ENCODE measurements at places on chromosomes 11 and 22. TPM values are rescaled to one million over a fixed set of nuclear protein-coding genes. Genes with fewer than 3 reads are reported as not detected.
A peak's percentile ranks its signal among the peaks of the same experiment; 100 is the strongest.

- DNase-seq: no peak
These were observed 19.8 kb upstream of the PSMA1 start for GRCh38 chr11:14539982-14540421.

The LRRC74B gene
- total RNA-seq: not detected

DNA sequence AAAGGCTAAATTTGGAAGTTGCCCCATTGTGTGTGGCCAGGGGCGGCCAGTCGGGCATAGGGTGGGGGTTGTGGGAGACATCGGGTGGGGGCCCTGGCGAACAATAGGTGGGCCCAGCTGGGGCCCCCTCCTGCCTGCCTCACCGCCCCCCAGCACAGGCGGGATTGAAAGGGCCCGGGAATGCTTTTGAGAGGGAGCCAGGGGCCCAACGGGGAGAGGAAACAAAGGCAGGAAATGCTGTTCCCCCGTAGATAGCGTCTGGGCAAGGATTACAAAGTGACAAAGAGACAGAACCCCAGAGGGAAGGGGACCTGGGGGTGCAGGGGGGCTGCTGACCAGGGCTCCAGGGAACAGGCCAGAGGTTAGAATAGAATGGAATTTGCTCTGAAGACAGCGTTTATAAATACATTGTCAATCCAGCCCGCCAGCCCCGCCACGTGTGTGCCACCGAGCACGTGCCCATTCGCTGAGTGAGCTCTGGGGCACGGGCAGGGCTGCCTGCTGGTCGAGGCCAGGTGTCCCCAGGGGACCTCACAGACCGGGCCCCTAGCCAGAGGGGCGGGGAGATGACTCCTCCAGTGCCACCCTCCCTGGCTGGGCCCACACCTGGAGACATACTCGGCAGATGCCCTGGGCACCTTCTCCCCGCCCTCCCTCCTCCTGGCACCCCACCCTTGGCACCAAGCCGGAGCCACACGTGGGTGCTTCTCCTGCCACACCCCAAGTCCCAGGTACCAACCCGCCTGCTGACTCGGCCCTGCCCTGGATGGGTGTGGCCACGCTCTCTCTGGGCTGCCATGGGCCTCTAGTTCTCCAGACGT lies 9.7 kb downstream of the PDGFB start:
- DNase-seq: peak; percentile 76

The MPEG1 gene
- total RNA-seq: 16.4 TPM

Measured in left cardiac atrium (tissue), 4 donors.